ENCODE measurements at places on chromosomes 3 and 15. TPM values are rescaled to one million over a fixed set of nuclear protein-coding genes. Genes with fewer than 3 reads are reported as not detected.

Gene LYZL4
- not detected for total RNA-seq

Gene GOLGA8J
- not detected for total RNA-seq

Gene FANCD2OS
- total RNA-seq = not detected

Gene KIF7
- 6.2 TPM for total RNA-seq

Gene ADAMTS7
- total RNA-seq = 0.76 TPM

Gene TJP1
- total RNA-seq = 49.3 TPM

Gene ATP2B2
- not detected for total RNA-seq

Gene PPP1R14D
- total RNA-seq = not detected

Gene MINAR1
- total RNA-seq = 0.08 TPM

Gene TNNC1
- total RNA-seq = not detected

Gene CFAP44
- total RNA-seq = 0.16 TPM

Gene GREM1
- 0.39 TPM for total RNA-seq

Gene TTLL13
- total RNA-seq = 0.11 TPM

Gene CELSR3
- 1.0 TPM for total RNA-seq

Gene SNTN
- not detected for total RNA-seq

Gene KBTBD12
- total RNA-seq = not detected

Gene MOBP
- total RNA-seq = not detected

Gene CASR
- not detected for total RNA-seq

Gene CTXN2
- total RNA-seq = not detected

Gene MPI
- 41.4 TPM for total RNA-seq

Gene DUOXA2
- total RNA-seq = not detected

Gene UTS2B
- total RNA-seq = not detected

Gene FAM107A
- not detected for total RNA-seq

Gene ITIH3
- not detected for total RNA-seq

Gene ZBTB47
- 10.5 TPM for total RNA-seq
